Kidney epithelial cell (primary cell): ENCODE measurements at places on chromosomes 3 and 15. TPM values are rescaled to one million over a fixed set of nuclear protein-coding genes. Genes with fewer than 3 reads are reported as not detected.

The CPN2 gene
- not detected in 2 replicates for total RNA-seq

The HIGD2B gene
- total RNA-seq, result not detected in 2 replicates

The ALCAM gene
- total RNA-seq, result 79.9 and 82.3 TPM in 2 replicates

The SLC15A2 gene
- 0.07 and 0.63 TPM in 2 replicates for total RNA-seq

The CATSPER2 gene
- 1.8 and 5.0 TPM in 2 replicates for total RNA-seq
